ENCODE measurements at places on chromosomes 3 and 15.

DNA sequence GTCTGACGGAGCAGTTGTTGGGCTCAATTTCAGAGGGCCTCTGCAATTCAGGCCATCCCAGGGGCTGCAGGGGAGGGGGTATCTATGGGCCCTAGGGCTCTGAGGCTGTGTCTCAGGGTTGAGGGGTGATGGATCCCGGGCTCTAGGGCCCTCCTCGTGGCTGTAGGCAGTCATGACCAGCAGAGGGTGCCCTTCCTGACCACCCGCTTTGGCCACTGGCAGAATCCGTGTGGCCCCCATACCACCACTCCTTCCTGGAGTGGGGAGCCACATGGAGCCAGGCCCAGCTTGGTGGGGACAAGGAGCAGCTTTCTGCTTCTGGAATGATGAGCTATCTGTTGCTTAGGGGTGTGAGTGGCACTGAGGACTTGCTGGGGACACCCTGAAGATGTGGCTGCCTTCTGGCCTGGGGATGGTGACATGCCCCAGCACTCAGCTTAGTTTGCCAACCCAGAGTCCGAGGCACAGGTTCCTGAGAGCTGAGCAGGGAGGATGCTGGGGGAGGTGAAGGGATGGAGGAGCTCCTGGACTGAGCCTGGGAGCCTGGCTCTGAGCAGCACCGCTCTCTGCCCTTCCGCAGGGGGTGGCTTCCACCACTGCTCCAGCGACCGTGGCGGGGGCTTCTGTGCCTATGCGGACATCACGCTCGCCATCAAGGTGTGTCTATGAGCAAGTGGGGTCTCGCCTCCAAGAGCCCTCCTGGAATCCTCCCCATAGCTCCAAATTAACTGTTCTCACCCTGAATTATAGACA lies 20.2 kb downstream of the HDAC11 start:
- no peak for DNase-seq

DNA sequence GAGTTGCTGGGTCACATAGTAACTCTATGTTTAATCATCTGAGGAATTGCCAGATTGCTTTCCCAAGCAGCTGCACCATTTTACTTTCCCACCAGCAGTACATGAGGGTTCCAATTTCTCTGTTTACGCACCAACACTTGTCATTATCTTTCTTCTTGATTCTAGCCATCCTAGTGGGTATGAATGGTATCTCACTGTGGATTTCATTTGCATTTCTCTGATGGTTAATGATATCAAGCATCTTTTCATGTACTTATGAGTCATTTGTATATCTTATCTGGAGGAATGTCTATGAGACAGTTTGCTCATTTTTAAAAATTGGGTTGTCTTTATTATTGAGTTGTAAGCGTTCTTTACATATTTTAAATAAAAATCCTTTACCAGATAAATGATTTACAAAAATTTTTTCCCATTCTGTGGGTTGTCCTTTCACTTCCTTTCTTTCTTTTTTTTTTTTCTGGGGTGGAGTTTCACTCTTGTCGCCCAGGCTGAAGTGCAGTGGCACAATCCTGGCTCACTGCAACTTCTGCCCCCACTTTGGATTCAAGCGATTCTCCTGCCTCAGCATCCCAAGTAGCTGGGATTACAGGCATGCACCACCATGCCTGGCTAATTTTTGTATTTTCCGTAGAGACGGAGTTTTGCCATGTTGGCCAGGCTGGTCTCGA lies 8.9 kb upstream of the SGO1 start:
- DNase-seq: no peak

- DNase-seq: no peak
Observed at GRCh38 chr3:98695796-98696195, 67.3 kb upstream of the ST3GAL6 start.

DNA sequence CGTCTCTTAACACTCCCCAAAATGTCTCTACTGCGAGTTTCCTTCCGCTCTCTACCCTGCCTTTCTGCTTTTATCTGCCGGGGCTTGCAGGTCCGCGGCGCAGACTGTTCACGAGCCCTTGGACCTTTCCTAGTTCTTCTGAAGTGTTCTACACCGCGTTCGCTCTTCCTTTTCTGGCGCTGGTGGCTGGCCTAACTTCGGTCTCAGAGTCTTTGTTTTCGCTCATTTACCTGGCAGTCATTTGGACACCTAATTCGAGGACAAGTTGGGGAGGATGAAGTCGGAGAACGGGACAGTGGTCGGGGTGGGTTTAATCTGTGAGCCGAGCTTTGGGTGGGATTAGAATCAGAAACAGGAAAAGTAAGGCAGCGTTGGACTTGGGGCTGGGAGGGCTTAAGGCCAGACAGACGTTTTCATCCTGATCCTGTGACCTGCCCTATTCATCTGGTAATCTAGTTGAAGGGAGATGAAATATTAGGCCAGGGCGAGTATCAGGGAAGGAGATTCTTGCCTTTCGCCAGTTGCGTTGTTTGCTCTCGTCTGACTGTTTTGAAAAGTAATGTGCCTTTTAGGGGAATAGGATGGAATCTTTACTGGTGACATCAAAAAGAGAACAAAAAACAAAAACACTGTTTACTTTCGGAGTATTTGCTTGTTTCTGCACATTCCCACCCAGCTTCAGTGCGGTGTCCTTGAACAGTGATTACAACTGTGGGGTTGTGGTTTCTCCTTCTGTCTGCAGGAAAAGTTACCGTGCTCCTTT lies 1.8 kb downstream of the DIPK2A start:
- peak; percentile 35 for DNase-seq

DNA sequence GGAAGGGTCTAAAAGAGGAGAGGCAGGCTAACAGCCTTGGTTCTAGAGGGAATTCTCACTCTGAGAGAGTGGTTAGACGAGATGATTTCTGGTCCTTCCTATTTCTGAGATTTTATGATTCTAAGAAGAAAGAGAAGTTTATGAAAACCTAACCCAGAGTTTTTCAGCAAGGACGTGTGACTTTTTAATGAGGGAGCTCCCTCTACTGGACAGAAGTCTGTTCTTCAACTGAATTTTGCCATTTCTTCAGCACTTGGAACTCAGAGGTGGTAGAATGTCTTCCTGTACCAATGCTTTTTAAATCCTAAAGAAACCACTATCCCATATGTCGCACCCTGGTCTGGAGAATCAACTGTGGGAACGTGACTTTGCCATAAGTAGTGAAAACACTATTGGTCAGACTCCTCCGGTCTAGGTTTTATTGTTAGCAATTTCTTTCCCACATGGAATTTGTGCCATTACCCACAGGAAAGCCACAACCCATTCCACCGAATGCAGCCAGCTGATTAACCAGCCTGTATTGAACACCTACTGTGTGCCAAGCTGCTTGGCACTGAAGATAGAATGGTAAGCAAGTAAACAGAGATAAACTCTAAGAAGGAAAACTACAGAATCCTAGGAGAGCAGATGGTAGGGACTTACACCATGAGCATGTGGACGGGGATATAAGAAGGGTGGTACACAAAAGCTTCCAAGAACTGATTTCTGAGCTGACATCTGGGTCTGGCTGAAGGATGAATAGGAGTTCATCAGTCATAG lies 199.5 kb upstream of the LMCD1 start:
- no peak for DNase-seq

GRCh38 chr3:52456169-52456799 lies 880 bp downstream of the NISCH start:
- no peak for DNase-seq

DNA sequence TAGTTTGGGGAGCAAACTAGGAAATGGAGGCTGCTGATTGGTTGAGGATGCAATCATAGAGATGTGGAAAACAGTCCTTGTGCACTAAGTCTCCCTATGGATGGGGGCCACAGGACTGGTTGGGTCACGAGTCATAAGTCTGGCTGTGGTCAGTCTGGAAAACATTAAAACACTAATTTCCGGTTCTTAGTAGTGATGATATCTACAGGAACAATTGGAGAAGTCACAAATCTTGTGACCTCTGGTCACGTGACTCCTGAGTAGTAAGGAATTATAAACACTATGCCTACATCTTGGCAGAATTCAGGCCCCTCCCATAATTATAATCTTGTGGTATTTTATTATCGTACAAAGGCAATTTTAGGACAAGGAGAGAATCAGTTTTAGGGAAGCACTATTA lies 317.3 kb upstream of the ARPP21 start:
- DNase-seq: no peak

DNA sequence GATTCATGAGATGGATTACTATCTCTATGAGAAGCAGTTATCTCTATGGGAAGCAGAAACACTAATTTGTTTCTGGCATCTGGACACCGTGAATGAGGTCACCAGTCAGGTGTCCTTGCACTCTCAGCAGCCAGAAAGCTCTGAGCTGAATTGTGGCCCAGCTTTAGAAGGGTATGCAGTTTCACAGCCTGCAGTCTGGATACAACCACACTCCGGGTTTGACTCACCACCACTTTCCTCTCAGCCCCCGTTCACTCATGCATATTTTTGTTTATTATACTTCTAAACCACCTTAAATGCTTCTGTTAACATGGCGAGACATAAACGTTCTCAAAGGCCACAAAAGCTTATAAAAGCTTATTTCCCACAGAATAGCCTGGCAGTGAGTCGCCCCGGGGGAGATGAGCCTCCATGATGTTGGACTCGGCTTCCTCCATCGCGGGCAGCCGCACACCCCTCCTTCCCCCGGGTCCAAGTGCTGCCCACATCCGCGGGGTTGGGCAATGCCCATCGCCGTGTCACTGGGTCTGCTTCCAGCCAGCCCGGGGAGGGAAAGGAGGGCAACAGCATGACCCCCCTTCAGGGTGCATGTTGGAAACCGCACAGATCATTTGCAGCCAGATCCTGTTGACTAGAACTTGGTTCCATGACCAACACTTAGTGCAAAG lies 16.8 kb upstream of the SLC41A3 start:
- DNase-seq: no peak

DNA sequence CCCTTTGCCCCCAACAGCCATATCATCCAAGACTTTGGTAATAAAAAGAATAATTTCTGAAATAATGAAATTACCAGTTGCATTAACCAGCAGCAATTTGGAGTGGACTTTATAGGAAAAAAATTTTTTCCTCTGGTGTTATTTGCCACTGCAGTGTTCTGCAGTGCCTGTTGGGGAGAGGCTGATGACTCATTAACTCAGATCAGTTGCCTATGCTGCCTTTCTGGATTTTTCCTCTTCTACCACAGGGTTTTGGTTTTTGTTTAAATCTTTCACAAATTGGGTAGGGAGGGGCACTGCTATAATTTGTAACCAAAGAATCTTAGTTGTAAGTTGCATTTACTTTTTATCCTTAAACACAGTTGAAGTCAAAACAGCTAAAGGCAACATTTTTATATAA lies 22.7 kb downstream of the ATP6V1A start:
- no peak for DNase-seq

DNA sequence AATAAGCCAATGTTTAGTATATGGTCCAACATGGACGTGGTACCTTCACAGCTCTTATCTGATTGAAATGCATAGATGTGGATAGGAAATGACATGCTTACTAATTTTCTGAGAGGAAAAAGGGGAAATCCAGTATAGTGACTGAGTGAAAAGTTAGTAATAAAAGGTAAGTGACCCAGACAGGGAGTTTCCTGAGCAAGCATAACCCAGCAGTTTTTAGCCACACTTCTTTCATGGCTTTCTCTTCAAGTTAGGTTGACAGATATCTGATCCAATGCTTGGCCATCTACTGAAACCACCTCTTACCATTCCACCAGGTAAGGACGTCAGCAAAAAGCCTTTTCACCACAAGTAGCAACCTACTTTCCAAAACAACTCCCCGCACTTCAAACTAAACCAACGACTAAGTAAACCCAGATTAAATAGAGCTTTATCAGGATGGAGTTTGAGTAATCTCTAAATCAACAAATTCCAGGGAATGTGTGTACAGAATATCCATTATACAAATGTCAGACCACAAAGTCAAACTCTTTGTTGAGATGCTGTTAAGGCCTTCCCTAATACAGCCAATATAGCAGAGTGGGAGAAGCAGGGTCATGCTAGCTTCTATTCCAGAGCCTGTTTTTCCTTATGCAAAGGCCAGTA lies 329.7 kb downstream of the RORA start:
- no peak for DNase-seq

- no peak for DNase-seq
Observed at GRCh38 chr3:126464494-126464893, 11.2 kb downstream of the ZXDC start.

DNA sequence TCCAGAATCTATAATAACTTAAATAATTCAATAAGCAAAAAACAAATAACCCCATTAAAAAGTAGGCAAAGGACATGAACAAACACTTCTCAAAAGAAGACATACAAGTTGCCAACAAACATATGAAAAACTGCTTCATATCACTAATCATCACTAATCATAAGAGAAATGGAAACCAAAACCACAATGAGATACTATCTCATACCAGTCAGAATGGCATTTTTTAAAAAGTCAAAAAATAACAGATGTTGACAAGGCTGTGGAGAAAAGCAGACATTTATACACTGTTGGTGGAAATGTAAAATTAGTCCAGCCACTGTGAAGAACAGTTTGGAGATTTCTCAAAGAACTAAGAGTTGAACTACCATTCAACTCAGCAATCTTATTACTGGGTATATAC lies 19.5 kb upstream of the ZMAT3 start:
- no peak for DNase-seq

DNA sequence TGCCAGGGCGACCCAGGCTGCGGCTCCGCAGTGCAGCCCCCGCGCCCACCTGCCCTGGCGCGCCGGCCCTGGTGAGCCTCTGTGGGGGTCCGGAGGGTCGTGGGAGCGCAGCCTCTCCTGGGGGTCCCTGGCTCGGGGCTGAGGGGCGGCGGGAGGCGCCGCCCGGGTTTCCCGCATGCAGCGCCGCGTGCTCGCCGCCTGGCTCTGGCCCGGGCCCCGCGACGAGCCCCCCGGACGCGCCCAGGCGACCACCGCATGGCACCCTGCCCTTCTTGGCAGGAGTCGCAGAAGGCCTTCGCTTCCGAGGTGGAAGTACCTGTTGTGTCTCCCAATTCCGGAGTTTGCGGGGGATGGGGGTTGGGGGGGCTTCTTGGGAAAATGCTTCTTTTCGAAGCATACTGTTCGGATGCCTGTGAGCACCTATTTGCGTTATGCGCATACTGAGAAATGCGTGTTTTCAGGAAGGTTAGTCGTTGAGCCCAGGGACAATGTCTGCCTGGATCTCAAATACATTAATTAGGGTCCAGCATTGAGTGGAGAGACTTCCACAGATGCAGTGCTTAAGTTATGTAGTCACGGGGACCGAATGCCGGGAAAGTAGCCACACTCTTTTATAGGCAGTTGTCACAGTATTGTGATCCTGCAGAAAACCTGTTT lies 1.3 kb downstream of the GABRA5 start:
- no peak for DNase-seq

DNA sequence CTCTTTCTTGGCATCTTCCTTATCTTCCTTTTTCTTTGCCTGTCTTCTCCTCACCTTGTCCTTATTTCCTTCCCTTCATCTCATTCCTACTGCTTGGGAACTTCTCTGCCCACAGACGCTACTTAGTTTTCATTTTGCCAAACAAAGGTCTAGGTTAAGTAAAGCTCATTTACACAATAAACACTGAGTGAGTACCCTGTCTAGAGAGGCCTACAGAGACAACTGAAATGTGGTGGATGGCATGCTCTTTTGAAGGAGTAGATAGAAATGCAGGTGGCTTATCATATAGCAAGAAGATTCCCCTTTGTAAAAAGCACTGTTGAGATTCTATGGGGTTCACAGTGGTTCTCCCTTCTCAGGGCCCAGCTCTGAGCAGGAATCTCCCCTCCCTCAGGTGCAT lies 319.0 kb downstream of the CNTN3 start:
- no peak for DNase-seq

- DNase-seq: no peak
Observed at GRCh38 chr15:90083419-90083818, 18.8 kb downstream of the IDH2 start.

Data from activated CD8-positive, alpha-beta memory T cell treated with anti-CD3 and anti-CD28 coated beads for 4 hours (primary cell).